ENCODE measurements at places on chromosomes 7 and 10.

- H3K4me3 ChIP-seq = no peak overlapping the region
- H3K27ac ChIP-seq = no peak overlapping the region
- no peak for DNase-seq
- H3K4me1 ChIP-seq = no peaks in the 10 kb centered on the region
- no peaks in the 10 kb centered on the region for H3K27me3 ChIP-seq
Measured at GRCh38 chr10:48582970-48583369, 21.9 kb downstream of the ARHGAP22 start.

- H3K4me1 ChIP-seq = no peaks in the 10 kb centered on the region
- no peak for DNase-seq
- H3K36me3 ChIP-seq = no peaks in the 10 kb centered on the region
- H3K27me3 ChIP-seq = no peaks in the 10 kb centered on the region
Measured at GRCh38 chr7:37833107-37833817, 15.1 kb upstream of the NME8 start.

- DNase-seq = no peak
- H3K4me3 ChIP-seq = no peak overlapping the region
- peaks cover 3% of the 10 kb centered on the region for H3K27me3 ChIP-seq
- no peak overlapping the region for H3K27ac ChIP-seq
Measured at GRCh38 chr10:61100887-61101286, 156.9 kb upstream of the RHOBTB1 start.

- H3K36me3 ChIP-seq = no peaks in the 10 kb centered on the region
- no peak overlapping the region for H3K4me3 ChIP-seq
- peaks cover 35% of the 10 kb centered on the region for H3K4me1 ChIP-seq
- H3K27ac ChIP-seq = peak overlapping the region; percentile 35
- H3K27me3 ChIP-seq = no peaks in the 10 kb centered on the region
Measured at GRCh38 chr10:126090911-126091728, 194.8 kb downstream of the FANK1 start.

GRCh38 chr7:101927802-101928201 lies 110.4 kb downstream of the CUX1 start:
- H3K27me3 ChIP-seq = no peaks in the 10 kb centered on the region
- DNase-seq = no peak
- no peak overlapping the region for H3K27ac ChIP-seq
- H3K36me3 ChIP-seq = peaks cover 20% of the 10 kb centered on the region

DNA sequence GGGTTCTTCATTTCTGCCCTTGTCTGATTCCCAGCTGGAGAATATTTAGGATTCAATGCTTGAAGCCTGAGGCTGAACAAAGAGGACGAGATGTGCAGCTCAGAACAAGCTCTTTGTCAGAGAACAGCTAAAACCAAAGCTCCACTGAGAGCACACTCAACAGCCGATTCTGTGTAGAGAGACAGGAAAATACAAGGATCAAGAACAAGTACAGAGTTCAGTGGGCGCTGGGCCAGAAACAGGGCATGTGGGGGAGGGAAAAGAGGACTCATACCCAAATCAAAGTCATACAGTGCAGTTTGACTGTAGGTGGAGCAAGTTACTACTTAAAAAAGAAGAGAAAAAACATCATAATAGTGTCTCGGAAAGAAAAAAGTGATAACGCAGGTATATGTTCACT lies at the start of gene AGMO:
Gene AGMO, minus strand, starts transcription at position 181 of the 400 bp plus-strand sequence.
- no peak within 1 kb of the TSS for H3K4me3 ChIP-seq
- H3K36me3 ChIP-seq = no peaks in the 10 kb centered on the region
- no peak for DNase-seq
- H3K27me3 ChIP-seq = no peaks in the 10 kb centered on the region
- H3K27ac ChIP-seq = no peak within 1 kb of the TSS
- no peaks in the 10 kb centered on the region for H3K4me1 ChIP-seq

DNA sequence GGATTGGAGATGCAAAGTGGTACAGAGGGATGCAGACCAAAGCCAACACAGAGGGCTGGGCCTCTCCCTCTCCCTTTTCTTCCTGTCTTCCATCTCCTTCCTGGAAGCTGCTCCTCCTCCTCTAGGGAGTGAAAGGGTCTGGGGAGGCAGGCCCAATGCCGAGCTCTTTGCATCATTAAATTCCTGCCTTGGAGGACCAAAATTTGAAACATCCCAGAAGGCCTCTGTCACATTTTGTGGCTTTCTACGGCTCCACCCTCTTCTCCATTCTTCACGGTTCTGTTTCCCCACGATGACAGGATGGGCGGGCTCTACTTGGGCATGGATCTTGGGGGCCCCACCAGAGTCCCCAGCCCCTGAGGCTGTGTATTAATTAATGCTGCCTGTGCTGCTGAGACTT lies 76.4 kb downstream of the NEURL1 start:
- H3K4me3 ChIP-seq = no peak overlapping the region
- H3K4me1 ChIP-seq = no peaks in the 10 kb centered on the region
- DNase-seq = no peak
- no peaks in the 10 kb centered on the region for H3K27me3 ChIP-seq
